HEK293T (cell line): ENCODE measurements at places on chromosomes 11 and 22.

- DNase-seq: no peak
Observed at GRCh38 chr11:70135625-70136059, 57.5 kb downstream of the ANO1 start.

DNA sequence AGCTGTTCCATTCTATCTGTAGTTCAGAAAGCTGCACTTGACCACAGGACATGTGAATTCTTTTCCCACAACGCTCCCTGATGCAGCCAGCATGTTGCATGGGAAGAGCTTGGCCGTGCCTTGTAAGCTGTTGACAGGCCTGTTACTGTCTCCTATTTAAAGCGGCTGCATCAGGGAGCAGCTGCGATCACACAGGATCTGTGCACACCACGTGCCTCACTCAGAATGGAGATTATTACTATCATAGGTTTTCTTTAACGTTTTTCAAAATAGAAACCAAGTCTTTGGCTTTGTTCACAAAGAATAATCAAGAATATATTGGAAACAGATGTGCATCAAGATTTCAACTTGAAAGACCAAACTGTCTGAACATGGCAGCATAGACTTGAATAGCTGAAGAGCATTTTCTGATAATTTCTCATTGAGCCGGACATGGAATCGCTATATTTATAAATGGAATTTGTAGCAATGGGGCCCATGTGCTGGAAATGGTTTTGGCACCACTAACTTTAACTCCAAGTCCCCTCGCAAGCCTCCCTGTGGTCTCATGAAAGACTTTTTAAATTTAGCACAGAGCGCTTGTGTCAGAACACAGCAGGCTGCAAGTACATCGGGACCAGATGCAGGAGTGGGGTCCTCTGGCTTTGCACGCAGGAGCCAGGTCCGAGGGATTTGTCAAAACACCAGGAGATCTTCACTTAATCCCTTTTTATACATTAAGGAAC, 40.8 kb upstream of the MYO18B start:
- no peak for DNase-seq

DNA sequence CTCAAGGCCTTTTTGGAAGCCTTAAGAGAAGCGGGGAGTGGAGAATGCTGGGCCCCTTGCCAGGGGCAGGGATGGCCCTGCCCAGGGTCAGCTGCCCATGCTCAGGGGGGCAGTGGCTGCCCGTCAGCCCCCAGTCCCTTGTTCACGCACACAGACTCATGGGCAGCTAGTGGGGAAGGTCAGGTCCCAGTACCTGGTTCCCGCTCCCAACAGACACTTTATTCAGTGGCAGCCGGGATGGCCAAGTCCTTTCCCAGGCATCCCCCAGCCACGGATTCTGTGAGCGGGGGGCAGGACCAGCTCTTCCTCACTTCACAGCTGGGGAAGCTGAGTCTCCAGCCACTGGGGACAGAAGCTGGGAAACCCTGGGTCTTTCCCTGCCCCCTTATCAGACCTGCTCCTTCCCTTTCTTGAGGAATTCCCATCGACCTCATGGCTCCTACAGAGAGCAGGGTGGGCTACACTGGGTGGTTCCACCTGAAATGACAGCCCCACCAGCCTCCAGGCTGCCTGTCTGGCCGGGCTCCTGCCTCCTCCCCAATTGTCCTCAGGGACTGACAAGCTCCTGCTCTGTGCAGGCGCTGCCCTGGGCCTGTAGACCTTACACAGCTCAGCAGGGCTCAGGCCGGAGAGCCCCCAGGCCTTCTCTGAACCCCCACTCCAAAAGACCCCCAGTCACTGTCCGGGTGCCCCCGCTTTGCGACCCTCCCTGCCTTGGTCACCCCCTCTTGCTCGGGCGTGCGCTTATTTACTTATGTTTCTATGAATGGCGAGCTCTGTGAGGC, 61.0 kb upstream of the FGF3 start:
- DNase-seq: no peak

GRCh38 chr11:68040957-68041591, 2.2 kb downstream of the TCIRG1 start:
- DNase-seq: no peak

- DNase-seq: no peak
Observed at GRCh38 chr22:28147401-28147800, 228.3 kb upstream of the PITPNB start.

DNA sequence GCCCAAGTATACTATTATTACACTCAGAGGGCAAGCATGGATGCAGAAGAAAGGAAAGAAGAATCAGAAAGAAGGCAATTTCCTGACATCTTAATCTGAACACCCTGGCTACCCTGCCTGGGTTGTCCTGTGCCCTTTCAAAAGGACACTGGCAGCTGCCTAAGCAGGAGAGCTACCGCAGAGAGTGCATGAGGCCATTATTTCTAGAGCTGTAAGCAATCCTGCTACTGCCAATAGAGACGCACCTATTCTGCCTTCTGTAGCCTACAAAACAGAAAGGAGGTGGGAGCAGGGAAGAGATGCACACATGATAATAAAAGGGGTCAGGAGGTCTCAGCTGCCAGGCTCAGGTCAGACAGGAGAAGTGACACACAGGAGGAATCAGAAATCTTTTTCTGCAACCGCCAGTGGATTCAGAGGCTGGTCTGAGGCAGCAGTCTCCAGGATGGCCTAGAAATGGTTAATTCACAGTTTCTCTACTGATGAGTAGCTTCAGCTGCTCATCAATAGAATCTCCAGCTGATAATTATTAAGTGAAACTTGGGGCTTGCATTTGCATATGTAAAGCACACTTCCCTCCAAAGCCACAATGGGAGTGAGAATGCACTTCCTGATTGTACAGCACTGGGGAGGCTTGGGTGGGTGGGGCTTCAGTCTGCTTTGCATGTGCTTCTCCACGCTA, 253.9 kb downstream of the LARGE1 start:
- DNase-seq: no peak

GRCh38 chr11:61747192-61747966, 5.1 kb upstream of the MYRF start:
- DNase-seq: peak; percentile 83
